ENCODE measurements at places on chromosomes 7 and 10. TPM values are rescaled to one million over a fixed set of nuclear protein-coding genes. Genes with fewer than 3 reads are reported as not detected.

Gene SPDYE8
- total RNA-seq = 0.24 TPM

Gene SFTPA1
- total RNA-seq = not detected

Gene EN2
- total RNA-seq = not detected

Gene NPY4R2
- 0.71 TPM for total RNA-seq

Gene RBP3
- total RNA-seq = not detected

Gene PKD1L1
- 0.19 TPM for total RNA-seq

Gene UPK3BL1
- 21.2 TPM for total RNA-seq

Gene PTTG1IP2
- total RNA-seq = not detected
